ENCODE measurements at places on chromosomes 4 and X. TPM values are rescaled to one million over a fixed set of nuclear protein-coding genes. Genes with fewer than 3 reads are reported as not detected.

ETDA gene
- total RNA-seq = not detected

STBD1 gene
- 5.6 TPM for total RNA-seq

NDP gene
- total RNA-seq = not detected

ABCG2 gene
- 0.44 TPM for total RNA-seq

SYN1 gene
- total RNA-seq = 0.86 TPM

PLK4 gene
- total RNA-seq = 34.8 TPM

TMPRSS11D gene
- total RNA-seq = not detected

CT45A5 gene
- total RNA-seq = not detected

DNA sequence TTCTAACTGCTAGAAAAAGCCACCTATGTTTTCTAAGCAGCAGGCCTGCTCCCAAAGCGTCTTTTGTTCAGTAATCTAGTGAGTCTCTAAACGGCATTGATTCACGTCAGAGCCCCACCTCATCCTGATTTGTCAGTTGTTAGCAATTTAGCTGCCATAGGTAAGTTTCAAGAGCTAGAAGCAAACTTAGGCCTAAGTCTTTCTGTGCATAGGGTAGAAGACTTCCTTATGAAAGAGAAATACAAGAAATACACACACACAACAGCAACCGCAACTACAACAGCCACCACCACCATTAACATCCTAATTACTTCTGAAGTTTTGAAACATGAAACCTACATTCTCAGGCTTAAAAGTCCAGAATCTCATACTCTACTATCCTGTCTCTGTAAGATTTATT is 531.1 kb upstream of the SPANXN1 start:
- no peak for DNase-seq

GRCh38 chrX:54173791-54174190 is 9.3 kb downstream of the FAM120C start:
- no peak for DNase-seq

DNA sequence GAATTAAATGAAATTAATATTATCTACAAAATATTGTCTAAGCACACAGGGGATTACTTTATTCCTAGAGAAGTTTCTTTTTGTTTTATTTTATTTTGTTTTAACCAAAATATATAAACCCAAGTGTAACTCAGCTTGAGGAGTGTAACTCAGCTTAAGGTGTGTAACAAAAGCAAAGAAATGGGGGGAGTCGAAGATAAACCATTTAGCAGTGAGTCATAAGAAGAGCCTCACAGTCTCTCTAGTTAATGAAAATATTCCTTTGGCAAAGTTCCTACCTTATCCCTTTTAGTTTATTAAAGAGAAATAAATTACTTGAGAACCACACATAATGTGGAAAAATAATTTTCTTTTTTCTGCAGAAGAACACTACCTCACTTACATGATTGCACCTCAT is 261.8 kb downstream of the KCTD8 start:
- DNase-seq = no peak

GRCh38 chr4:42655921-42656678 is 805 bp downstream of the ATP8A1 start:
- no peak for DNase-seq

DNA sequence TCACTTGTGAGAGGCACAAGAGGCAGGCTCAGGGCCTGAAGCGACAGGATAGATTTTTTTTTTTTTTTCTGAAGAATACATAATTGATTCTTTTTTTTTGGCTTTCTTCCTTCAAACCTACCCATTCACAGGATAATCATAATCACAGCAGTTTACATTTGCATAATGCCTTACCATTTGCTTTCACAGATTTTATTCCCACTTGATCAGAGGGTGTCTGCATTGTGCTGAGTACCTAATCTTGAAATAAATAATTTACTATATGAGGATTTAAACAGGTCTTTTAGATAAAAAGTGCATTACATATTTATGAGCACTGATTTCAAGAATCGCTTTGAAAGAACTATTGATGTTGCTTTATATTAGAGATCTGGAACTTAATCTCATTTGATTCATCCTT is 219.3 kb downstream of the SPRY1 start:
- no peak for DNase-seq

DNA sequence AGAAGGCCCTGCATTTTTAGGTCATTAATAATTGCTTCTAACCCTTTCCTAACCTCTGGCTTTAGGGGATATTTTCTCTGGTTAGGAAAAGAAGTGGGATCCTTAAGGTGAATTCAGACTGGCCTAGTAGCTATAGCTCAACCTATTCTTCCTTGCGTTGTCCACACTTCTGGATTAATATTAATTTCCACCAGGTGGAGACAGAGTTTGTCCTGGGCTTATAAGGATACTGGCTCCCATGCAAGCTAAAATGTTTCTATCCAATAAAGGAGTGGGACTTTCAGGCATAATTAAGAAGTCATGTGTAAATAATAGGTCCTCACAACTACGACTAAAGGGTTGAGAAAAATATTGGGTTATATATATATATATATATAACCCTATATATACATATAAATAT is 860.0 kb upstream of the POU3F4 start:
- DNase-seq = no peak

- no peak for DNase-seq
Measured at GRCh38 chr4:139734875-139735380, 69.3 kb downstream of the MGST2 start.

DNA sequence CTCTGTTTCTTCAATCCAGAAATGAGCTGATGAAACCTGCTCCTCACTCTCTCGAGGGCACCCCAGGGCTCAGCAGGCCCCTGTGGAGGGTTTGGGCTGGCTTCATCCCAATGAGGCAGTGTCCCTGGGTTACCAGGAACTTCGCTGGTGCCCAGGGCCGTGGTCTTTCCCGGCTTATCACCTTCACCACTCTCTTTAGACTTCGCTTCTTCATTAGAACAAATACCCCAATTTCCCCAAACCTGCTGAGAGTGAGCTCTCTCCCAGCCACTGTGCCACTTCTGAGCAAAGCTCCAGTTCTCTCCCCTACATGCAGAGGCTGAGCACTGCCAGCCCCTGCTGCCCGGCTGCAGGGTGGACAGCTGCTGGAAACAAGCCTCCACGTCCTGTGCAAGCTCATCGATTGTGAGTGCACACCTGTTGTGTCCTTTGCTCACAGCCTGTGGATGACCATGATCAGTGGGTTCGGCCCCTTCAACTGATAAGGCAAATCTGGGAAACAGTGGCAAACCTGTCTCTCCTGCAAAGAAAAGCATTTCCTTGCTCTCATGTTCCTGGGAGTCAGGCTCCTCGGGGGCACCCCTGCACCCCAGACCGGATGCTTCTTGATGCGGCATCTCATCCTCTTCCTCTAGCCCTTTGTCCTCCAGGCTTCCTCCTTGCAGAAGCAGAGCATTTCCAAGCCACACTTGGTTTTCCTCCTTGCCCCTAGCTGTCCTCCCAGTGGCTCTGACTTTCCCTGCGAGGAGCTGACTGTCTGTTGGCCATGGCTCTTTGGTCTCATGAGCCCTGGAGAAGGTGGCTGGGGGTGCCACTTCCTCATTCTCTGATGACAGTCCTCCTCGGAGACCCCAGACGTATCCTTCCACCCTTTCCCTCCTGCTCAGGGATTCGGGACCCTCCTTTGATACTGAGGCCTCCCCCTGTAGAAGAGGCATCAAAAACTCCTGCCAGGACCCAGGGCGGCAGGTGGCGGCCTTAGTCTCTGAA is 28.7 kb downstream of the C4orf50 start:
- DNase-seq = no peak

DNA sequence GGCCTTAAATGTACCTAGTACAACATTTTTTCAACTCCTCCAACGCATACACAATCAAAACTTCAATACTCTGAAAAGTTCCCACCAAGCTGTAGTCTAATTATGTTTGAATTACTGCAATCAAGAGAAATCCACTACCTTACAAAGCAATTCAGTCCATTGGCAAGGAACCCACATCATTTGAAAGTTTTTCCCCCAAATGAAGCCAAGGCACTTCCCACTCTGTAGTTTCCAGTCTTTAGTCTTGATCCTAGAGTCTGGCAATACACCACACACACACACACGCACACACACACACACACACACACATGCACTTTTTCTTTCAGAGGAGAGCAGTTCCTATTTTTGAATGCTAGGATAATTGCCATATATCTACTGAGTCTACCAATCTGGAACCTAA is 79.6 kb downstream of the ANTXR2 start:
- DNase-seq = no peak

DNA sequence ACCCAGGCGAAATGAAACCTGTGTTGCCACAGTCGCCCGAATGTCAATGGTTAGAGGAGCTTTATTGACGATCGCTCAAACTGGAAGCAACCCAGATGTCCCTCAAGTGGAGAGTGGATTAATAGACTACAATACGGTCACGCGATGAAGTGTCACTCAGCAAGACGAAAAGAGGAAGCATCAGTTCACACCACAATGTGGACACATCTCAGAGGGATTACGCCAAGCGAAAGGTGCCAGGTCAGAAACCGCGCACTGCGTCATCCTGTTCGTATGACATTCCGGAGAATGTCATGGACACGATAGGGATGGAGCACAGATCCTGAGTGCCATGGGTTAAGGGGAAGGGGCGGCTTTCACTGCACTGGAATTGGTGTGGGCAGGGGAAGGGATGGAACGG is 111.7 kb downstream of the HMX1 start:
- no peak for DNase-seq

DNA sequence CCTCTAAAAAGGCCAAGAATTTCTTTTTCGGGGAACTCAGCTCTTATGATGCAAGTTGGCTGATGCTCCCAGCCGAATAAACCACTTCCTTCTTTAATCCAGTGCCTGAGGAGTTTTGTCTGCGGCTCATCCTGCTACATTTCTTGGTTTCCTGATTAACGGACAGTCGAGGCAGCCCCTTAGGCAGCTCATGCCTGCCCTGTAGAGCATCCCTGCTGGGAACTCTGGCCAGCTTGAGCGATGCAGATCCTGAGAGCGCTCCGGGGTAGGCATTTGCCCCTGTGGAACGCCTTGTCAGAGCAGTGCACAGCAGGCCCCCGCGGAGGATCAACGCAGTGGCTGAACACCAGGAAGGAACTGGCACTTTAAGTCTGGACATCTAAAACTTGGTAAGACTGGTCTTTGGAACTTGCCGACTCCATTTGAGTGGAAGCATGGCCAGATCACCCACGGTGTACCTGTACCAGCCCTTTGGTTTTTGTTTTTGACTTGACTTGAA is 3.1 kb downstream of the CT45A10 start:
- DNase-seq = no peak

- no peak for DNase-seq
Measured at GRCh38 chr4:20255251-20255586, 3.5 kb downstream of the SLIT2 start.

DNA sequence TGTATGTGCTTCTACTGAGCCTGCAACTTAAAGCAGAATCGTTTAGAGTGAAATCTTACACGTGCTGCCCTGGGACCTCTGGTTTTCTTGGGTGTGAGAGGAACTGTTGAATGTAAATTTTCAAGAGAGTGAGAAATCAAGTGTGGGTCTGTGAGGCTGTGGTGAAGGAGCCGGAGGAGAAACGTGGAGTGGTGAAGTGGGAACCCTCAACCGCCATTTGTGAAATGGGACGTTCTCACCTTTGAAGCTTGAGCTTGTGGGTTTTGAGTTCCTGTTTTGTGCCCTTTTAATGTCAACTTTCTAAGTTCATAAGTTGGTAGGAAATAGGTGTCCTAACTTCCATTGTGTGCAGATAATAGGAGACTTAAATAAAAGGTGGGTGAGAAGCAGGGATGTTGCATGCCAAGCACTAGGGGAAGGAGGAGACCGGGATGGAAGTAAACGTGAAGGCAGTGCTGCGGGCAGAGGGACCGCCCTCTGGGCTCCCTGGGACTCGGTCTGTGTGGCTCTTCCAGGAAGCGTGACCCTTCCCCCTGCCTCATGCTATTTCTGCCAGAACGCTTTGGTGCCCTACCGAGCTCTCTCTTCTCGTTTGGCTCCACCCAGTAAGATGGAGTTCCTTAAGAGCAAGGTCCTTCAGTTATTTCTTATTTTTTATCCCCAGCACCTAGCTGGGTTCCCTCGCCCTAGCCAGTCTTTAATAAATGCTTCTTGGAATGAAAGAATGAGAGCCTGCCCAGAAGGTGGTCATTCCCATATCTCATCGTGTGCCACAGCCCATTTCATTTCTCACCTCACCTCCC is 56.0 kb downstream of the TMEM131L start:
- DNase-seq = no peak

- no peak for DNase-seq
Measured at GRCh38 chrX:132609362-132609848, 120.6 kb upstream of the MBNL3 start.

GRCh38 chr4:31427691-31428090 is 707.5 kb downstream of the PCDH7 start:
- DNase-seq = no peak

DNA sequence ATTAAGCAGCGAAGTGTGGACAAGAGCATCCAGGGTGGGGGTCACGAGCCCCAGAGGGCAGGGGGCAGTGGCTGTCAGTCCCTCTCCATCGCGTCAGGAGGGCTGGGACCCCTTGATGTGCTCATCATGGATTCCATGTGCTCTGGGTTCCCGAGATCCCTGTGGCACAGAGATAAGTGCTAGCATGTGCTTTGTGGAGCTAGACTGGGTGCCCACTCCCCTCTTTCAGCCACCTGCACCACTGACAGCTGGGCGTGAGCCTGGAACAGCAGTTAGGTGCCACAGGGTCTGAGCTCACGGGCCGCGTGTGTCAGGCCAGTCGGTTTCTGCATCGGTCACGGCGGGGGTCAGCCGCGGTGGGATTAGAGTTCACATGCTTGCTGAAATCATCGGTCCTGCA is 24.3 kb downstream of the CPZ start:
- DNase-seq = no peak

GRCh38 chrX:13719192-13719856 is 15.1 kb downstream of the TRAPPC2 start:
- DNase-seq = no peak

- no peak for DNase-seq
Measured at GRCh38 chrX:104281564-104281963, 26.8 kb upstream of the ESX1 start.

DNA sequence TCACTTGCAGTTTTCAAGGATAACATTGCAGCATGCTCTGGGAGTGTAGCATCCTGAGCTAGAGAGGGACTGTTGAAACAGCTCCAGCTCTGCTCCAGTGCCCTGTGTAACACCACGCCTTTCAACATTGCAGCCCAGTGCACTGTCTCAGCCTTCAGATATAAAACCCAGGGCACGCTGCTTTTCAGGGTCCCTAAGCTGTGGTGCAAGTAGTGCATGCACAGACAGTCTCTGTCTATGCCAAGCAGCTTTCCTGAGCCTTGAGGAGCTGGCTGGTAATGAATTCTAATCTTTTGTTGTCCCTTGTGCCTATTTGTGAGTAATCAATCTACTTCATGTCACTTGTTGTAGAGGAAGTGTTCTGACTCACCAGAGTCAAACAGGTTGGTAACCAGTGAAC is 897.0 kb downstream of the ARAP2 start:
- DNase-seq = no peak

DNA sequence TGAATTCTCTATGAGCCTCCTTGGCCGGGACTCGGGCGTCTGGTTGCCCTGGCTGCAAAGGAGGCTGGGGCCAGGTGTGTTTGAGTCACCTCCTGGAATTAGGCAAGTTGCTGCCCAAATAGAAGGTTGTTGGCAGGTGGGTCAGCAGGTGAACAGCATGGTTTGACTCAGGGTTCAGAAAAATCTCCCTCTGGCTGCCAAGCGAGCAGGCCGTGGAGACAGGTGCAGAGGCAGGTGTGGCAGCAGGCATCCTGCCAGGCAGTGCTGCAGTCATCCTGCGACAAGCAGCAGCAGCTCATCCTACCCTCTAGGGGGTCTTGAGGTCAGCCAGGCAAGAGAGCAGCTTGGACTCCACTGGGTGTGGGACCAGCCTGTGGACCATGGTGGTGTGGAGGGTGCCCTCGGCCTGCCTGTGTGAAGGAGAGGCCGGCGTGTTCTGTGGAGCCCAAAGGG is 8.2 kb downstream of the MSANTD1 start:
- no peak for DNase-seq

Measured in HCT116 (cell line).